NCI-H1092 (cell line): ENCODE measurements at places on chromosomes 7 and 10.
A peak's percentile ranks its signal among the peaks of the same experiment; 100 is the strongest.

- DNase-seq = no peak
These were observed 184.5 kb downstream of the PHTF2 start for GRCh38 chr7:77982926-77983550.

GRCh38 chr10:96017191-96017687 lies 26.1 kb upstream of the CCNJ start:
- DNase-seq = peak; percentile 30

GRCh38 chr7:37118004-37118403 lies 330.7 kb downstream of the ELMO1 start:
- no peak for DNase-seq

- DNase-seq = peak; percentile 9
These were observed 125.7 kb downstream of the RGS10 start for GRCh38 chr10:119416855-119417254.

DNA sequence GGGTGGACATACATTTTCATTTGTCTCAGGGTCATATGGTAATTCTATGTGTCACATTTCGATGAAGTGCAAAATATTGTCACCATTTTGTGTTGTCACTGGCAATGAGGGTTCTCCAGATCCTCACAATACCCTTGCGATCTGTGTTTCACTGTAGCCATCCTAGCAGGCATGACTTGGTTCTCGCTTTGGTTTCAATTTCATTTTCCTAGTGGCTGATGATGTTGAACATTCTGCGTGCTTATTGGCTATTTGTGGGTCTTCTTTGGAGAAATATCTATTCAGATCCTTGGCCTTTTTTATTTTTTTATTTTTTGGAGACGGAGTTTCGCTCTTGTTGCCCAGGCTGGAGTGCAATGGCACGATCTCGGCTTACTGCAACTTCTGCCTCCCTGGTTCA lies 24.8 kb upstream of the MNX1 start:
- no peak for DNase-seq

DNA sequence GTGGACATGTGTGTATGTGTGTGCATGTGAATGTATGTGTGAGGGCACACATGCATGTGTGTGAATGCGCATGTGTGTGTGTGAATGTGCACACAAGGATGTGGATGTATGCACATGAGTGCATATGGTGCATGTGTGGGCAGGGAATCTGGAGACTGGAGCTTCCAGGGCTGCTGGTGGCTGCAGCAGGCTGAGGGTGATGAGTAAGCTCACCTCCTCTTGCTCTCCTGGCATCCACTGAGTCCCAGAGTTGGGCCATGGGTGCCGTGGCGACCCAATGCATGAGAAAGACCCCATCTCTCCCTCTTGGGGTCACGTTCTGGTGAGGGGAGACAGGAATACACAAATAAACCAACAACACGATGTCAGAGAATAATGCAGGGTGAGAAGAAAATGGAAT lies 33.3 kb upstream of the COL13A1 start:
- DNase-seq = no peak

- DNase-seq = no peak
These were observed 207.2 kb downstream of the ZNF365 start for GRCh38 chr10:62581351-62581750.

GRCh38 chr10:99654390-99655175 lies 4.7 kb upstream of the ENTPD7 start:
- DNase-seq = no peak

- peak; percentile 67 for DNase-seq
These were observed 585 bp upstream of the POP7 start for GRCh38 chr7:100705320-100705752.

DNA sequence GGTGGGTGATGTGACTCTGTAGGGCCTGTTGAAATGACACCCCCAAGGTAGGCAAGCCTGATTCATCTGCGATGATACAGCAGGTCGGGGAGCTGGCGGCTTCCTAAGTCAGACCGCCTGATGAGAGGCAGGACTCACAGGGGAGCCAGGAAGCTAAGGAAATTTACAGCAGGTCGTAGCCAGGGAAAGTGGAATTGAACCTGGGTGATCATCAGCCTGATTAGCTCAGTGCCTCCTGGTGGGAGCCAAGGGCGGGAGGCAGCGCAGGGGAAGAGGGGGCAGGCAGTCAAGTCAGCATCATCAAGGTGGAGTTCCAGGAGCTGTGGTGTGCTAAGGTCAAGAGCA lies 18.5 kb upstream of the TRIM56 start:
- DNase-seq = no peak

- DNase-seq = no peak
These were observed 35.9 kb downstream of the PTPRE start for GRCh38 chr10:127942811-127943210.

DNA sequence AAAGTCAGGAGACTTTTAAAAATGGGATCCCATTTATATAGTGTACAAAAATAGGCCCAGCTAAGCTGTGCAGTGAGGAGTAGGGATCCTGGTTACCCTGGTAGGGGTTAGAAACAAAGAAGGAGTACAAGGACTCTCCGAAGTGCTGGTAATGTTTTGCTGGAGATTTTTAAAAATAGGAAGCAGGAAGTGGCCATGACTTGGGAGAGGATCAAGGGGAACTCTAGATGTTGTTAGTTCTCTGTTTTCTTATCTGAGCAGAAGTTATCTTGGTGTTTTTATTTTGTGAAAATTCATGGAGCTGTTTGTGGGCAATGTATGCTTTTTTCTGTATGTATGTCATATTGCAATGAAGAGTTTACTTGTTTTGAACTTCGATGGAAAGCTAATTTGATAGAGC lies 373.9 kb downstream of the SFMBT2 start:
- no peak for DNase-seq

GRCh38 chr10:99522470-99523250 lies 10.1 kb upstream of the NKX2-3 start:
- no peak for DNase-seq

DNA sequence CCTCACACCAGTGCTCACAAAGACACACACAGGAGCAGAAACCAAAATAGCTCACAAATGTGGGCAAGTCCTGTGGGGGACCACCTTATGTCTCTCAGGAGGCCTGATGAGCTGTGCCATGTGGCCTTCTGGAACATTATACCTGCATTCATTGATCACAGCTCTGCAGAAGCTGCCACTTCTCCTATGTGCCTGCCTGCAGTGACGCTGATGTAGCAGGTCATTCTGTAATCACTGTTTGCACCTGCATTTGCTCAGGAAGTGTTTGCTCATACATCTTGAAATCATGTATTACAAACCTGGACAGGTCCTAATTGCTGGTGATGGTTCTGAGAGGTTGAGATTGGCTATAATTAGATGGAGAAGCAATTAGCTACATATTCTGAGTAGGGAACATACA lies 310.2 kb downstream of the AUTS2 start:
- peak; percentile 11 for DNase-seq
